IMR-90 (cell line): ENCODE measurements at places on chromosomes 12 and 14.

- H3K4me3 ChIP-seq: no peak overlapping the region
- DNase-seq: no peak
- H3K27ac ChIP-seq: no peak overlapping the region
- H3K4me1 ChIP-seq: no peaks in the 10 kb centered on the region
Observed at GRCh38 chr12:127600211-127600610, 666.8 kb upstream of the TMEM132C start.

DNA sequence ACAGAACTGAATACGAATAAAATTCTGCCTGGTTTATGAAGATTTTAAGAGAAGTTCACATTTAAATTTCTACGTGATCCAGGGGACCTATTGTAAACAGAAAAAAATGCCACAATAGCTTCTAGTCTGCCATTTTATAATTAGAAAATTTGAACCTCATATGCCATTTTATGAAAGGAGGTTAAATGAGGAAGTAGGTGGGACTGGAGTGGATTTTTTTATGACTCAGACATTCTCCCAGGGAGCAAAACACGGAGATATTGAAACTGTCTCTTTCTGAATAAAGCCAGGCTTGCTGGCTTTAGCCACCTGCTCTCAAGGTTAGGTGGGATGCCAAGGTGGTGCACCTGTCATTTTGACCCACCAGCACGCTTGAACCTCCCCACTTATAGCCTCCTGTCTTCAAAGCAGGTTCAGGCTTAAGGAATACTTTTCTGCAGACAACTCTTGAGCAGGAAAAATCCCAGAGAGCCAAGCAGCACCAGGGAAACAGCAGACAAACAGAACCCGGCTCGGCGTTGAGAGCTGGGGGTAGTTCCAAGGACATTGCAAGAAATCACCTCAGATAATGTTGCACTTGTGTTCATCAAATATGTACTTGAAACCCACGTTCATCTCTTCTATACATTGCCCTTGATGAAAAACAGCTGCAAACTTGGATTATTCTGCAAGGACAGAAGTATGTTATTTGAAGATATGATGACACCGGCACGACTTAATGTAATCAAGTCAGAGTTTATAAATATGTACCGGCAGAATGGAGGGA lies 203.7 kb downstream of the PPM1H start:
- peak overlapping the region; percentile 42 for H3K27ac ChIP-seq
- no peaks in the 10 kb centered on the region for H3K27me3 ChIP-seq
- H3K4me1 ChIP-seq: peaks cover 16% of the 10 kb centered on the region
- no peaks in the 10 kb centered on the region for H3K36me3 ChIP-seq

DNA sequence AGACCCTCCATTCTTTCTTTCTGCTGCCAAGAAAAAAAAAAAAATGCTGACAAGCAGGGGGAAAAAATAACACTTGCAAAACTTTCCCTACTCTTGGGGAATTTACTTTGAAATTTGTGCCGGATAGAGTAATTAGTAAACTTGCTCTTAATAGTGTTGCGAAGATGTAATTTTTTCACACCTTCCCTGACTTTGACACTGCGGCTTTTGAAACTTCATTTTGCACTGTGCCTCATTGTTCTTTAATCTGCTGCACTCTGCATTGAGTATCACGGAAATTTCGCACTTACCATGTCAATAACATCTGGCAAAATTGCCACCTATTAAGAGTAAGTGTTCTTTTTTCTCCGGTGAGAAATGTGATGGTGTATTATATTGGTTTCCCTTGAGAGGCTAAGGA lies 596.1 kb downstream of the VRK1 start:
- H3K36me3 ChIP-seq: no peaks in the 10 kb centered on the region
- H3K4me1 ChIP-seq: no peaks in the 10 kb centered on the region
- no peaks in the 10 kb centered on the region for H3K27me3 ChIP-seq
- no peak for DNase-seq
- H3K27ac ChIP-seq: no peak overlapping the region
- H3K4me3 ChIP-seq: no peak overlapping the region

DNA sequence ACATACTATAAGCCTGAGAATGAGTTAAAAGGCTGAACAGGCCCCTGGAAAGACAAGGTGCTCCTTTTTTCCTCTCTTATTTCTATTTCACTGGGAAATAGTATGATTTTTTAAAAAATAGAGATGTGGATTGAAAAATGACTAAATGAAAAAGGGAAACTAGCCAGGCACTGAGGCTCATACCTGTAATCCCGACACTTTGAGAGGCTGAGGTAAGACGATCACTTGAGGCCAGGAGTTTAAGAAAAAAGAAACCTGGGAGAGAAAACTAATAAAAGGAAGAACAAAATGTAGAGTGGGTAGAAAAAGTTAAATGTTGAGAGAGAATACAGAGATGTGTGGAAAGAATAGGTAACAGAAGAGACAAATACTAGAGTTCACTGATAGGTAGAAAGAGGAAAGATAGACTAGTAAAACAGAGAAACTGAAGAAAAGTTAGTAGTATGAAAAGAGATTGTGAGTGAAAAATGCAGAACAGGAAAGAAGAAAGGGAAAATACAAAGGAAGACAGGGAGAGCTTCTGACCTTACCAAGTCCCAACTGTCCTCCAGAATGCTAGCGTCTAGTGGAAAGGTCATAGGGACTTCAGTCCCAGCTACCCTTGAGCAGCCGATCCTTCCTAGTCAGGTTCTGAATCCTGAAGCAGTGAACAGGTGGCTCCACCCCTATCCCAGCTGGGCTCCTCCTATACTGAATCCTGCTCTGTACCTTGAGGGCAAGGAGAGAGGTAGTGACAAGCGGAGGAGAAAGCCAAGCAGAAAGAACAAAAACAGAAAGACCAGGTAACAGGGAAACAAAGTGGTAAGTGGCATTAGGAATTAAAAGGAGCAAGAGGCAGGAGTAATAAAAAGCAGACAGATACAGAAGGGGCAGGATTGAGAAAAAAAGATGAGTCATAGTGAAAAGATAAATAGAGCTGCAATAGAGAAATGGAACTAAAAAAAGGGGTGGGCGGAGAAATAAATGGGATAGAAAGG lies 7.3 kb downstream of the TMEM116 start:
- no peak overlapping the region for H3K27ac ChIP-seq
- no peak overlapping the region; the same call in 1 of the 2 replicates for H3K4me3 ChIP-seq
- H3K36me3 ChIP-seq: no peaks in the 10 kb centered on the region
- peaks cover 7% of the 10 kb centered on the region for H3K4me1 ChIP-seq

DNA sequence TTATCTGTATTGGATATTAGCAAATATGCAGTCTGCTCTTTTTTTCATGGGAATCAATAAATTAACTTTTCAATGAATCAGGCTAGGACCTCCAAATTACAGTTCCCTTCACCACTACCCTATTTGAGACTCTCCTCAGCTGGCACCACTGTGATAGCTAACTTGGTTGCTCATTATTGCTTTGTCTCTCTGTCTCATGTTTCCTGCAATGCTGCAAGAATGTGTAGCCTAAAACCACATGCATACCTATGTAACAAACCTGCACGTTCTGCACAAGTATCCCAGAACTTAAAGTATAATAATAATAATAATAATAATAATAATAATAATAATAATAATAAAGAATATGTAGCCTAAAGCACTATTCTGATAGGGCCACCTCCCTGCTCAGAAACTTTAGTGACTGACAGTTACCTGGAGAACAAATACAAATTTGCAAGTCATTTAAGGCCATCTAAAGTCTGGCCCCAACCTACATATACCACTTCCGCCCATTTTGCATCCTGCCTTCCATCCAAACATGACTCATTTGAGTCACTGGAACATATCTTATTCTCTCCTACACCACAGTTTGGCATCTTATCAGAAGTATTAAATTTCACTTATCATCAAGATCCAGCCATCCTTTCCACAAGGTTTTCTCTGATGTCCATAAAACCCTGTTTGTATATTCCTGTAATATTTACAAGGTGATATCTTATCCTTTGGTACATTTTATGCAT lies 215.1 kb downstream of the LRRK2 start:
- no peaks in the 10 kb centered on the region for H3K27me3 ChIP-seq
- no peak for DNase-seq
- H3K36me3 ChIP-seq: no peaks in the 10 kb centered on the region
- H3K4me1 ChIP-seq: no peaks in the 10 kb centered on the region
- H3K4me3 ChIP-seq: no peak overlapping the region

DNA sequence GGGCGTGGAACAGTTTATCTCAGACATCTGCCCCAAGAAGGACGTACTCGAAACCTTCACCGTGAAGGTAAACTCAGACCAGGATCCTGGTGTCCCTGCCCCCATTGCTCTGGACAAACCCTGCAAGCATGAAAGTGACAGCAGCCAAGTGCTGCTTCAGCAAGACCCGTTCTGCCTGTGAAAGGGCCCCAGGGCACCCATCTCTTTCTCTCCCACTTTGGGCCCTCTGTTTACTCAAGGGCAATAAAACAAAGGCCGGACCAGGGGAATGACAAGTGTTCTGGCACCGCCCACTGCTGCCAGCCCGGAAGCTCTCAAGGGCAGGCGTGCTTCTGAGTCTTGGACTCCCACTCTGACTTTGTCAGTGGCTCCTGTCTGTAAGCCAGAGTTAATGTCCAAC lies 35.3 kb downstream of the CD9 start:
- no peaks in the 10 kb centered on the region for H3K27me3 ChIP-seq
- no peak overlapping the region for H3K27ac ChIP-seq
- peaks cover 18% of the 10 kb centered on the region; the same call in 1 of the 2 replicates for H3K36me3 ChIP-seq
